Activated naive CD4-positive, alpha-beta T cell treated with anti-CD3 and anti-CD28 coated beads, Interleukin-2, amount 50 U/mL, for 72 hours (primary cell): ENCODE measurements at places on chromosomes 1 and 21. TPM values are rescaled to one million over a fixed set of nuclear protein-coding genes. Genes with fewer than 3 reads are reported as not detected.

Gene SFN
- total RNA-seq = 2.3 TPM

GRCh38 chr1:65483993-65484754 is 63.7 kb downstream of the LEPR start:
- DNase-seq = no peak

- DNase-seq = no peak
Measured at GRCh38 chr1:84442256-84442655, 36.8 kb upstream of the RPF1 start.

- DNase-seq = no peak
Measured at GRCh38 chr1:33683913-33684312, 180.0 kb upstream of the HMGB4 start.

DNA sequence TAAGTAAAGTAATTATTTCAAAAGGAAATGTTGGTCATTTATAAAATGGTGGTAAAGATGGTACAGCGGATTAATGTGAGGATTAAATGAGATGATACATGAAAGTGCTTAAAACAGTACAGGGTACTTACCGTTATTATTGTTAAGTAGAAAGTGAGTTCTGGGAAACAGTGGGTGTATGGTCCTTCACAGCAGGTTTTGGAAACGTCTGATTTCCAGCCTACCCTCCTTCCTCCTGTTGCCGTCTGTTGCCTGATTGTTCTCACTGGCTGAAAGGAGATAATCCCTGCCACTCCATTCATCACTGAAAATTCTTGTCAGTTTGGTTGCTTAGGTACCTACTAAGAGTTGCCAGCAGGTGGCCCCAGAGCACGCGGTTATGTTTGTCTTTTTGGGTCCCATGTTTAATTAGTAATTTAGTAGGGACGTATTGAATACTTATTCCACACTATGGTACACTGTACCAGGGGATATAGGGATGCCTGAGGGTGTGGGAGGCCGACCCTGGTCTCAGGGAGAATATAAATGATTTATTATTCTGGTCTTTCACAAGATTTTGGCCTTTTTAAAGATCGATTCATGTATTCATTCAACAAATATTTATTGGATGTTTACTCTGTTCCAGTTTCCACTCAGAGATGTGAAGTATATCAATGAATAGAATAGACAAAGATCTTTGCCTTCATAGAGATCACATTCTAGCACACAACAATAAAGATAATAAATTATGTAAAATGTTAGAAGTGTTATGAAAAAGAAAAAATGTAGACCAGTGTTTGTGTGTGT is 30.8 kb upstream of the RPTN start:
- peak; percentile 68 for DNase-seq

DNA sequence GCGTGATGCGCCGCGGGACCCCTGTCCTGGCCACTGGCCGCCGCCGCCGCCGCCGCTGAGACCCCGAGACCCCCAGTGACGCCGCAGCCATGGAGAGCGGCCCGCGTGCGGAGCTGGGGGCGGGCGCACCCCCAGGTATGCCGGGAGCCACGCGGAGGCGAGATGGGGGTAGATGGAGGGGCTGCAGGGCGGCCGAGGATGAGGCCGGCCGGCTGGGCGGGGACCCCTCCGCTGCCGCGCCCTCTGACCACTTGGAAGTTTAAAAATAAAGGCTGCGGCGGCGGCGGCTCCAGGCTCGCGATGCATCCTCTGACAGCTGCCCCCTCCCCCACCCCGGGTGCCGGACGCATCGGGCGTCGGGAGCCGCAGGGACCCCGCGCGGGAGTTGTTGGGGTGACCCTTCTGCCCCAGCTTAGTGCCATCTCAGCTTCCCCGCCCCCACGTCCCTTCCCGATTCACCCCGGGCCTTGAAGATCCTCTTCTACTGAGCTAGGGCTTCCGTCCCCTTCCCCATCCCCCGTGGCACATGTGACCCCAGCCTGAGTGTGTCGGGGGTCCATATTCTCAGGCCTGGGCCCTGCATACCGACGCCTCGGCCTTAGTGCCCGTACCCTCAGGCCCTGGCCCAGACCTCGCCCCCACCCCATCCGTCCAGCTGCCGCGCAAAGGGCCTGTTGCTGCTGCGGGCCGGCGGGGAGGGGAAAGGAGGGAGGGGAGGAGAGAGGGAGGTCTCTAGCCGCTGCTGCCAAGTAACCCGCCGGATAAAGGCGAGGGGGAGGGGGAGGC is 562 bp downstream of the MAP7D1 start:
- DNase-seq = peak; percentile 68

Gene DDR2
- total RNA-seq = 0.31 TPM

GRCh38 chr1:44842862-44843655 is at the start of gene PTCH2:
PTCH2 (minus strand) TSS chr1:44843253; CDS start chr1:44842932, 321 bp downstream.
- no peak for DNase-seq

GRCh38 chr1:153228491-153228890 is 11.1 kb downstream of the PRR9 start:
- DNase-seq = no peak

- DNase-seq = no peak
Measured at GRCh38 chr1:207010726-207011125, 21.8 kb downstream of the C1orf116 start.

DNA sequence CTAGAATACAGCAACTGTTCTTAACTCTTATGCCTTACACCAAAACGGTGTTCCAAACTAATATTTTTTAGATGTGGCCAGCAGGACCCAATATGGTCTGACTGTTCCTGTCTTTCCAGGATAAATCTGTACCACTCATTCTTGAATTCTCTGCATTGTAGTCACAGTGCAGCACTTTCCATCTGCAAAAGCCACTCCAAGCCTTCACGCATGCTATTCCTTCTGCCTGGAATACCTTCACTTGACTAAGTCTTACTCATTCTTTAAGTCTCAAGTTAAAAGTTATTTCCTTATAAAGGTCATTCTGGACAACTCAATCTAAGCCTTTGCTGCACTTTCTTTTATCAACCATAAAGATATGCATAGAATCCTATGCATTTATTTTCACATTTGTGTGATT is 1194.5 kb downstream of the PLA2G4A start:
- no peak for DNase-seq

Gene THEM5
- total RNA-seq = not detected

DNA sequence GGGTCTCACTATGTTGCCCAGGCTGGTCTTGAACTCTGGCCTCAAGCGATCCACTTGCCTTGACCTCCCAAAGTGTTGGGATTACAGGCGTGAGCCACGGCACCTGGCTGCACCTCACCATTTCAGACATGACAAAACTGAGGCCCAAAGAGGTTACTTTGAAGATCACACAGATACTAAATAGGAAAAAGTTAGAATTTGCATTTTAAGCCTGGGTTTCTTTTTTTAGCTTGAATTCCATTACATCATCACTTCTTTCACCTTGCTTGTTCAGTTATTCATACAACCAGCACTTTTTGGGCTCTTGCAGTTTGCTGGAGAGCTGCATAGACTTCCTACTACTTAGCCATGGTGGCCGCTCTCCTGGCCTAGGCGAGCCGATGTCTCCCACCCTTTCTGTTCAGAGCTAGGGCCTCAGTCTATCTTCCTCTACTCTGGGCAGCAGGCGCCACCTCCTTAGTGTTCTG is 16.3 kb upstream of the CD2 start:
- peak; percentile 57 for DNase-seq

DNA sequence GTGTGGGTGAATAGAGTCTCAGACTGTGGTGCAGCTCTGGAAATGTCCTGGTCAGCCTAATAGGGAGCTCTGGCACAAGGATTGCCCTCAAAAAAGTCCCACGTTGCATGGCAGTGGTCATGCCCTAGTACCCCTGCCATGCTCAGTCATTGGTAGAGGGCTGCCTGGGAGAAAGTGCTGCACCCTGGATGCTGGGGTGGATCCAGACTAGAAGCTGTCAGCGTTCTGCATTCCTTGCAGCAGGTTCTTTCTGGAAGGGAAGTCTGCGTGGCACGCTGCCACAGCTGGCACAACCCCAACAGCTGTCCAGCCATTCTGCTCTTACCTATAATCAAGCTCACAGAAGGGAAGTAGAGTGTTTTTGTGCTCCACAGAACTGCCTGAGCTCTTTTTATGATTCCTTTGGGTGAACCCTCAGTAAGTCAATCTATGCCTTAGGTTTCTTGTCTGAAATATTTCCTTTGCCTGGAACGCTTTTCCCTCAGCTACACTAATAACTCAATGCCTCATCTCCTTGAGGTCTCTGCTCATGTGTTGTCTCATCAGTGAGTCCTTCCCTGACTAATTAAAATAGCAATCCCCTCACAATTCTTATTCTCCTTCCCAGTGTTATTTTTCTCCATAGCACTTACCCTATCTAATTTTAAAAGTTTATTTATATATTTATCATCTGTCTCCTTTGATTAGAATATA is 61.5 kb upstream of the JAK1 start:
- DNase-seq = no peak

DNA sequence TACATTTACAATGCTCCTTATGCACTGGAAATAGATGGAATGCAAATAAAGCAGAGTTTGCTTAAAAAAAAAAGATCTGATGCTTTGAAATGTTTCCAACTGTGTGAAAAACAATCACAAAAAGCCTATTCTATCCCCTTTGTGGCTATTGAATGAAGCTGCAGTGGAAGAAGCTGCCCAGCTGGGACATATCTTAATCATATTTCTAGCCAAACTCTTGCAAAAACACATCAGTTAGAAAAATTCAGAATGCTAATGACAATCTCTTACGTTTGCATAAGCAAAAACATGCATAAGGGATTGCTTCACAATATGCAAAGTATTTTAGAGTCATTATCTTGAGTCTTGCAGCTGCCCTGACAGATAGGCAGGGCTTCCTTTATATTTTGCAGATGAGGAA is 526.4 kb upstream of the USP24 start:
- DNase-seq = no peak

Gene AK5
- total RNA-seq = 1.9 TPM

DNA sequence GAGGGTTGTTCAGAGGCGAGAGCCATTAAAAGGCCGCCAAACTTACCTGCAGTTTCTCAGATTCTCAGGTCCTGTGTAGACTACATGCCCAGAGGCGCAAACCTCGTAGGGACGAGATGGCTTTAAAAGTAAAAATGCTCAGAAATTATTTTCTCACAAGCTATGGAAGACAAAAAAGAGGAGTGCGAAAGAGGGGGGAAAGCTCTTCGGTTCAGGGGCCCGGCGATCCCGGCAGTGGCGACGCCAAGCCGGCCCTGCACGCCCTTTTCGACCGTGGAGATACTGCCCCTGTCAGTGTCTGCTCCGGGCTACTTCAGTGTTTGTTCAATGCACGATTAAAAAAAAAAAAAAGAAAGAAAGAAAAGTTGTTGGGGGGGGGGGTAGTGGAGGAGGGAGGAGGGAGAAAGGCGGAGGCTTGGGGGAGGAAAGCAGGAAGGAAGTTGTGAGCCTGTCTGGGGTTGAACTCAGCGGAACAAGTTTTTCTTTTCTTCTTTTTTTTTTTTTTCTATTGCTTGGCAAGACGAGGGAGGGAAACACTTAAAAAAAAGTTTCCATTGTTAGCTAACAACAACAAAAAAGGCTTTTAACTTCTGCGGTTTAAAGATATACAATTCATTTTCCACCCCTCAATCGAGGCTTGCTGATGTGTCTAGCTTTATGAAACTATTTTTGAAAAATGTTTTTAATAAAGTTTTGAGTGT is at the start of gene ITPKB:
TSS of gene ITPKB (minus strand) at position 288 of the 701 bp plus-strand sequence. CDS start 1,824 bp downstream, outside the sequence.
- DNase-seq = no peak

Gene FLVCR1
- 11.4 TPM for total RNA-seq

GRCh38 chr1:5312862-5313261 is 658.5 kb downstream of the AJAP1 start:
- no peak for DNase-seq

- no peak for DNase-seq
Measured at GRCh38 chr1:54487571-54488050, 60.4 kb upstream of the ACOT11 start.

DNA sequence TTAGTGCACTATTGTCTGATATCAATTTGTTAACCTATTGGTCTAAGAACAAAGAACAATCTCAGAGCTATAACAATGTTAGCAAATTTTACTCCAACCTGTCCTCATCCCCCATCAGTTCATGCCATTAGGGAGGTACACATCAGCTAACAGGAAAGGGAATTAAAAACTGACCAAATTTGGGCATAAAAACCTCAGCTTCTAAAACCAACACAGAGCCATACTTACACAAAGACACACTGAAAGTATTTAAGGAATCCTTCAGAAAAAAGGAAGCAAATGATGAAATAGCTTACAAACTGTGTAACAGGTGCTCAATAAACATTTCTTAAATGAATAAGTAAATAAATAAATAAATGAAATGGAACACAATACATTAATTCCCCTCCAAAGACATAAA is 89.2 kb downstream of the TTLL7 start:
- DNase-seq = no peak

GRCh38 chr1:160427625-160428024 is 27.3 kb downstream of the VANGL2 start:
- no peak for DNase-seq

- peak; percentile 34 for DNase-seq
Measured at GRCh38 chr1:235503403-235504121, 690 bp downstream of the B3GALNT2 start.

DNA sequence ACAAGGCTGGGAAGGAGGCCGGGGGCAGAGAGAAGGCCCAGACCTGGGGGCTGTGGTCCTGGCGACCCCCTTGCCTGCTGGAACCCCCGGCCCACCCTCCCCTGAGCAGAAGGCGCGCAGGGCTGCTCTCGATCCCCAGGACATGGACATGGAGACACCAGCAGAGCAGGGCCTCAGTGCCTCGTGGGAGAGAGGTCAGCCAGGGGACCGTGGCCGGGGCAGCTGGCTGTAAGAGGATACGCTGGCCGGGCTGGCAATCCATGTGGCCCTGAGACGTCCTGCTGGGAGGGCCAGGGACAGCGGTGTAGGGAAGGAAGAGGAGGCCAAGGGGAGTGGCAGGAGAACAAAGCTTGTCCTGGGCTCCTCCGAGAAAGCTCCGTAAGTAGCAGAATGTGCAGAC is 132.2 kb downstream of the CASZ1 start:
- no peak for DNase-seq

GRCh38 chr1:3730543-3731247 is 21.6 kb upstream of the CCDC27 start:
- DNase-seq = no peak

- DNase-seq = peak; percentile 38
Measured at GRCh38 chr1:228305721-228306152, 97.9 kb downstream of the OBSCN start.

GRCh38 chr1:233333086-233333485 is 5.6 kb downstream of the MAP3K21 start:
- no peak for DNase-seq

GRCh38 chr1:175830500-175830899 is 87.1 kb upstream of the TNR start:
- no peak for DNase-seq

DNA sequence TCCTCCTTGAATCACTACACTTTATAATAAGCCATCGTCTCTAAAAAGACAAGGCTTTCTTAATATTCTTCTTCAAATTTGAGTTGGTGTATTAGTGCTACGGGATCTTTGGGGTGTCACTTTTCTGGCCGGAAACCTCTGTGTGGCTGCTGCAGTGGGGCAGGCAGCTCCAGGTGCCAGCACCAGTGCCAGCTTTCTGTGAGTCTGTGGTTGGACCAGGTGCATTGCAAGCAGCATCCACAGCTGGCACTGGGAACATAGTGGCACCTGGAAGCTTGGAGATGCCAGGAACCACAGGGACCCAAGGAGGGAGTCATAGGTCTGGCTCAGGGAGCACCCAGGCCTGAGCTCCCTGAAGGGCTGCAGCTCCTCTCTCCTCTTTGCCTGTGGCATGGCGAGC is 111.8 kb upstream of the RUNX3 start:
- DNase-seq = no peak

Gene PGLYRP3
- not detected for total RNA-seq

GRCh38 chr1:42958488-42959319 is at the start of gene SLC2A1:
SLC2A1 (minus strand) TSS chr1:42958868; CDS start chr1:42958651, 217 bp downstream.
- peak; percentile 93 for DNase-seq
